T-cell (primary cell): ENCODE measurements at places on chromosomes 5 and 9. TPM values are rescaled to one million over a fixed set of nuclear protein-coding genes. Genes with fewer than 3 reads are reported as not detected.
A peak's percentile ranks its signal among the peaks of the same experiment; 100 is the strongest.

DNA sequence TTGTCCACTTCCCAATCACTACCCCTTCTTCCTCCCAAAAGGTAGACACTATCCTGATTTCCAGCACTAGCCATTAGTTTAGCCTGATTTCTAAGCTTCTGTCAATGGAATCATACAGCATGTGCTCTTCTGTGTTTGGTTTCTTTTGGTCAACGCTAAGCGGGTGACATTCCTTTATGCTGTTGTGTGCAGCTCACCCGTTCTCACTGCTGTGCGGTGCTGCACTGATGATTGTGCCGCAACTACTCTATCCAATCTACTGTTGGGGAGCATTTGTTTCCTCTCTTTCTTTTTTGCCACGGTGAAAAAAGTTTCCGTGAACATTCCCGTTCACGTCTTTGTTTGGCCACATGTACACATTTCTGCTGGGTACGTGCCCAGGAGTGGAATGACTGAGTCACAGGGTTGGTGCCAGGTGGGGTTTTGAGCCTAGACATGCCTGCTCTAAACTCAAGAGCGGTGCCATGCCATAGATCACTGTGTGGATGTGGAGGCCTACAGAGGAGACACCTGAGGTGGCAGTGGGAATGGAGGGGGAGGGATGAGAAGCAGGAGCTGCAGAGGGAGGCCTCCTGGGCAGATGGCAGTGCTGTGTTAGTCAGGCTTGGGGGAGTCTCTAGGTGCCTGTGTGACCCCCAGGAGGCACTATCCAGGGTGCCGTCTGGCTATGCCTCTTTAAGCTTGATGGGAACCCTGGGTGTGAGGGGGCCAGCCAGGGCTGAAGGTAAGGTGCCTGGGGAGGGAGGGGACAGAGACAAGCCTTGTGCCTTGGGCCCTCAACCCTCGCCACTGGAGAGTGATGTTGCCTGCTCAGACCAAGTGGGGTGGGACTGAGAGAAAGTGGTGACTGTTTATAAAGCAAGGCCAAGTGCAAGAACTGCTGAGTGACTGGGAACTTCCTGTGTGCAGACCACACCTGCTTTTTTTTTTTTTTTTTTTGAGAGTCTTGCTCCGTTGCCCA is 11.4 kb upstream of the ANKRD33B start:
- DNase-seq: no peak

GRCh38 chr5:142748132-142748531 is 22.0 kb upstream of the ARHGAP26 start:
- no peak for DNase-seq

DNA sequence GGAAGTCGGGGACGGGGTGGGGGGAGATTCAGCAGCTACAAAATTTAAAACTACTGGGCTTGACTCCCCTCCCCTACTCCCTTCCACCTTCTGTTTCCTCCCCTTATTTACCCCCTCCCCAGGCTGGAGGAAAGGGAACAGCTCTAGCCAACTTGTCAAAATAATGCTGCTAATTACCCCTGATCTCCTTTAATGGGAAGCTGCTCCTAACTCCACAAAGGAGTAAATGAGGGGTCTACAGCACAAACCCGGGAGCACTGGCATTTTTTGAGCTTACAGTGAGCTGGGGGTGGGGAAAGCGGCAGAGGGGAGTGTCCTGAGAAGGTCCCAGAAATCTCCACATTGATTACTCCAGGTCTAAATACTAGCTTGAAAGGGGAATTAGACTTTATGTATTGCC is 3.1 kb downstream of the PTCH1 start:
- DNase-seq: no peak

DNA sequence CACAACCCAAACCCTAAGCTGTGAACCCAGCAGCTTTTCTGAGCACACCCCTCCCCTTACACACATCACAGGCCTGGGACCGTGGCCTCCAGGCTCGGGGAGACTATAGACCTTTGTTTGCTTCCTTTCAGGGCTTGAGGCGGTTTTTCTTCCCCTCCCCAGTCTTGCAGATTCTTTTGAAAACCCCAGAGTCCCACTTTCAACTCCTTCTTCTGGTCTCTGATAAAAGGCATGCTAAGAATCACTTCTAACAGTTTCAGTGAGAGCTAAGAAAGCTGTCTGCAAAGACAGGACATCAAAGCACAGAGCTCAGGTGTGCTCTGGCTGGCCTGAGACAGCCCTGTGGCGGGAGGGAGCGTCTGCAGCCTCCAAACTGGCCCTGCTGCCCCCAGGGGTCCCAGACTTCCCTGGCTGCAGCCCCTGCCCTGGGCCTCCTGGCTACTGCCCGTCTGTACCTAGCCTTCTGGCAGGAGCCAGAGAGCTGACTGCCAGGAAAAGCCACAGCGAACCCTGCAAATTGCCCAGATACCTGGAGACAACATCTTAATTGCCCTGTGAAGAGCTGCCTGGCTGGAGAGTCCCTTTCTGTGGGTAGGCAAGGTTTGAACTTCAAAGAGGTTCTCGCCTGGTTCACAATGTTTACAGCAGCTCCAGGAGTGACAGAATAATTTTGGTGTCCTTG is 138.9 kb downstream of the GADD45G start:
- DNase-seq: peak; percentile 49

- no peak for DNase-seq
These were observed 662.9 kb upstream of the ZNF608 start for GRCh38 chr5:125409234-125409860.

DNA sequence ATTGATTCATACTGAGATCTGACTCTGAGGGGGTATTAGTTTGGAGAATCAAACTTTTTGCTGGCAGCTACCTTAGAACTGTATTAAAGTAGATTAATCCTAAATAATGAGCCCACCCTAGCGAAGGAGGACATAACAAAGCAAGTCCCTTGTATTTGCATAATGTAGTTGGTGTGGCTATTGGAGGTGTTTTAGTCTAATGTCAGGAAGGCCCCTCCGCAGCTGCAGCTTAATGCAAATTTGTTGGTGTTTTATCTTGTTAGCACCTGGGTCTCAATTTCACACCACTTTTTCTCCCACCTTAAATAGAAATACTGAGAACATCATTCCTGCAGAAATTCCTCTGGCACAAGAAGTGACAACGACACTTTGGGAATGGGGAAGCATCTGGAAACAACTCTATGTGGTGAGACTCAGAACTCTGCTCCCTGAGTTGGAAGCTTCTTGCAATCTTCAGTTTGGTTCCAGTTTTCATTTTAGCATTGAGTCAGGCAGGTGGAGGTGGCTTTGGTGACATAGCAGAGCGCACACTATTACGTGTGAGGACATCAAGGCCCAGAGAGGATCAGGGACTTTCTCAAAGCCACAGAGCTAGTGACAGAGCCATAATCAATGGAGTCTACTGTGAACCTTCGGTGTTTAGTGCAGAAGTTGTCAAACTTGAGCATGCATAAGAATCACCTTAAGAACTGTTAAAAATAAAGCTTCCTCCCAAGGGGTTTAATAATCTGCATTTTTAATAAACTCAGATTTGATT is 33.9 kb downstream of the DOCK2 start:
- DNase-seq: no peak

The CFAP157 gene
- total RNA-seq: 0.13 TPM

The DMRT2 gene
- not detected for total RNA-seq

GRCh38 chr5:31692561-31693221 is 53.8 kb downstream of the PDZD2 start:
- no peak for DNase-seq

The SHISAL2B gene
- not detected for total RNA-seq

The SLC24A2 gene
- 0.07 TPM for total RNA-seq

GRCh38 chr5:101338226-101338625 is 435.1 kb upstream of the ST8SIA4 start:
- DNase-seq: no peak

The SOWAHA gene
- total RNA-seq: not detected

GRCh38 chr9:15944341-15944740 is 391.5 kb downstream of the CCDC171 start:
- DNase-seq: no peak

The S1PR3 gene
- 0.07 TPM for total RNA-seq

GRCh38 chr5:157575381-157576020 is at the start of gene ADAM19:
Gene ADAM19 (minus strand): TSS chr5:157575775. CDS start chr5:157575696, 79 bp downstream.
- DNase-seq: no peak

GRCh38 chr5:78905084-78905938 is 79.8 kb downstream of the ARSB start:
- DNase-seq: no peak

The CDKN2B-AS1 gene
- total RNA-seq: 1.4 TPM

- no peak for DNase-seq
These were observed 613.6 kb upstream of the KLF4 start for GRCh38 chr9:108103046-108103693.

- DNase-seq: no peak
These were observed 204.1 kb upstream of the EFNA5 start for GRCh38 chr5:107874795-107875194.

- DNase-seq: no peak
These were observed 20.9 kb upstream of the RFK start for GRCh38 chr9:76415154-76415553.

GRCh38 chr9:124359426-124359825 is 55.8 kb downstream of the PSMB7 start:
- no peak for DNase-seq

The FREM1 gene
- total RNA-seq: 0.26 TPM

The FXN gene
- total RNA-seq: 14.5 TPM

GRCh38 chr5:154823605-154824004 is 26.8 kb downstream of the FAXDC2 start:
- no peak for DNase-seq

GRCh38 chr5:29005386-29005785 is 1967.0 kb upstream of the CDH9 start:
- DNase-seq: no peak

DNA sequence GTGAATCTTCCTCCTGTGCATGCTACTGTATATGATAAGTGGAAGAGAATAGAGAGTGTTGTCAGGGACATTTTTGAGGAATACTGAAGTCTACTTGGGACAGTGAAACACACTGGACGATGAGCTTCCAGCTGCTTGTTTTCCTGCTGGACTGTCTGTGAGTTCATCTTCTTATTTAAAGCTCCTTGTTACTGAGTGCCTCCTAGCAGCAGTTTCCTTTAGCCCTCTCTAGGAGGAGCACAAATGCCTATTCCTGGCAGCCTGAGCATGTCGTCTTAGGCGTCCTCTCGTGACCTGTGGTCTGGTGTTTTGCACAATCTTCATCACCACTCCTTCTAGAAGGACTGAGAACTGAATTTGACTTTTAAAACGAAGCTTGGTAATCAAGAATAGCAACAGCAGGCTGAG is 43.8 kb downstream of the ANKRD33B start:
- no peak for DNase-seq

GRCh38 chr5:178368274-178368673 is 135.7 kb upstream of the PHYKPL start:
- DNase-seq: no peak

DNA sequence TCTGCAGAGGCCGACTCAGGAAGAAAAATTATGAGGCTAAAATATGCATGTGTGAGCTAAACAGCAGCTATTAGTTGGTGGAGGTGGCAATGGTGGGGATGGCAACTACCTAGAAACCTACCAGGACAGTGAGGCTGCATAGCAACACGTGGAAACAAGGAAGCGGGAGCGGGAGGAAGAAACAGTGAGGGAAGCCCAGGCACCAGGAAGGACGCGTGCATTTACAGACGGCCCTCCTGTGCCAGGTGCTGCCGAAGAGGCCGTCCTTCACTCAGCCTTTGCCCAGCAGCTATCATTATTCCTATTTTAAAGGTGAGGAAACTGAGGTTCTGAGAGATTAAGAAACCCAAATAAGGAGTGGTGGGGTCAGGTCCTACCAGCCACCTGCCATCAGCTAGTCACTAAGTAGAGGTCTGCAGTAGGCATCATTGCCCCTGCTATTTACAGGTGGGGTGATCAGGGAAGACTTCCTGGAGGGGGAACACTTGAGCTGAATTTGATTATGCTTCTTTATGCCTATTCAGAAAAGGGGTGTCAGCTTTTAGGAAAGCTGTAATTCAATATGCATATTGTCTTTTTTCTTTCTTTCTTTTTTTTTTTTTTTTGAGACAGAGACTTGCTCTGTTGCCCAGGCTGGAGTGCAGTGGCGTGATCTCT is 125.3 kb downstream of the CRB2 start:
- no peak for DNase-seq

GRCh38 chr9:75123696-75124095 is 35.4 kb downstream of the OSTF1 start:
- no peak for DNase-seq

The GLRA1 gene
- total RNA-seq: not detected

The SLC22A4 gene
- not detected for total RNA-seq

DNA sequence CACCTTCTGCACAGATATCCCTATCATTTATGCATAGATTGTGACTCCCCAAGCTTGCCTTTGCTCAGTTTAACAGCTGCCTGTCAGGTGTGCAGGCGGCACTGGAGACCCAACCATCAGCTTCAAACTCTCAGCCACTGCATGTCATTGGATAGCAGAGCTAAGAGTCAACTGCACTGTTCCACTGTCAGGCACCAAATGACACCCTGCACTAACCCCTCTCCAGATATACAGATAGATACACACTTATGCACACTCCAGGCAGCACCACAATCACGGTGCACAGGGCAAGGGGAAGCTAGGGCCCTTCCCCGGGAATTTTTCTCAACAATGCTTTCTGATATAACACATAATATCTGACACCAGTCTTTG is 142.3 kb downstream of the BNC2 start:
- no peak for DNase-seq

DNA sequence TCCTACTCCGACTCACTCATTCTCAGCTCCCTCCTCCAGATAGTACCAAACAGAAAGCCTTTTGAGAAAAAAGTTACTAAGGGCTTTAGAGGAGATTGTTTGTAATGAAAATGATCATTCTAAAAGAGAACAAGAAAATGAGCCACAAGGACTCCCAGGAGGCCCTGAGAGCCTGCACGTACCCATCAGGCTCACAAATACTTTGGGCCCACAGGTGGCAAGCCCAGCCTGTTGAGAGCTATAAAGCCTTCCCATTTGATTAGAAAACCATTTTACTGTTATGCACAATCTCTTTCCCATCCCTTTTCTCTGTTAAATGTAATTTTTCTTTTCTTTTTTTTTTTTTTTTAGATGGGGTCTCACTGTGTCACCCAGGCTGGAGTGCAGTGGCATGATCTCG is 136.1 kb downstream of the LHFPL2 start:
- DNase-seq: no peak

The NOXA1 gene
- total RNA-seq: 8.1 TPM

DNA sequence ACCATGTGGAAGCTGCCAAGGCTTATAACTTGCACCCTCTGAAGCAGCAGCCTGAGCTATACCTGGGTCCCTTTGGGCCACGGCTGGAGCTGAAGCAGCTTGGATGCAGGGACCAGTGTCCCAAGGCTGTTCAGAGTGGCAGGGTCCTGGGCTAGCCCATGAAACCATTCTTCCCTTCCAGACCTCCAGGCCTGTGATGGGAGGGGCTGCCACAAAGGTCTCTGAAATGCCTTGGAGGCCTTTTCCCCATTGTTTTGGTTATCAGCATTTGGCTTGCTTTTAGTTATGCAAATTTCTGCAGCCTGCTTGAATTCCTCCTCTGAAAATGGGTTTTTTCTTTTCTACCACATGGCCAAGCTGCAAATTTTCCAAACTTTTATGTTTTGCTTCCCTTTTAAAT is 433.7 kb upstream of the ACO1 start:
- no peak for DNase-seq

The PLPP7 gene
- not detected for total RNA-seq

The LRSAM1 gene
- total RNA-seq: 30.3 TPM

- no peak for DNase-seq
These were observed 547.6 kb downstream of the RAB3C start for GRCh38 chr5:59130431-59130830.
